Central memory CD4-positive, alpha-beta T cell (primary cell): ENCODE measurements at places on chromosomes 3 and 15.

- no peak for DNase-seq
Measured at GRCh38 chr15:75655931-75656330, 8.2 kb downstream of the SNX33 start.

DNA sequence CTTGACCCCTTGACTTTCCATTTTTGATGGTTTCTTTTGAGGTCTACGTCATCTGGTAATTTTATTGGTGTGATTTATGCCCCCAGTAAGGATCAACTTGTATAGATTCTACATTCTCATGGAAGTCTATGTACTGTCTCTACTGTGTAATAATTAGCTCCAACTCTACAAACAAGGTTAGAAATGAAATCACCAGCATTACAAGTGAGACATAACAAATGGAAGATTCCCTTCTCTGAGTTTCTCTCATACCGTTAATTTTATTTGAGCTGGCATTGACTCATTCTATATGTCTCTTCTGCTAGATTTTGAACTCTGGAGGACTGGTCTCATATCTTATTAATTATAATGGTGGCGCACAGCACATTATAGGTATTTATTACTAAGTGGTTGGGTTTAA is 138.9 kb downstream of the LPP start:
- DNase-seq = no peak

DNA sequence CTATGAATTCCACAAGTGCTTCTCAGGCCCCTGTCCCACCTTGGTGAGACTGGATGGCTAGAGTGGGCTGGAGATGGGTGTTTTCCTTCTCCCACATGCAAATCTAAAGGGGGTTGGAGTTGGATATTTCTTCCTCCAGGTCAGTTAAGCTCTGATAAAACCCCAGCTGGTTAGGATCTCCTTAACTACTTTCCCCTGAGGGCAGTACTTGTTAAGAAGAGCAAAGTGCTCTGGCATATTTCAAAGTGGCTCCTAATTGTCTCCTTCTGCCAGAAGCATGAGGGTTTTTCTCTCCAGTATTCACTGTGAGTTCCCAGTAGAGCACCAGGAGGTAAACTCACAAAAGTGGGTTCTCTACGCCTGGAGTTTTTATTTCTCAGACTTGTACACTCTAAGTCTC is 31.4 kb downstream of the COL6A6 start:
- no peak for DNase-seq

- DNase-seq = no peak
Measured at GRCh38 chr15:33163816-33164215, 30.7 kb downstream of the FMN1 start.

DNA sequence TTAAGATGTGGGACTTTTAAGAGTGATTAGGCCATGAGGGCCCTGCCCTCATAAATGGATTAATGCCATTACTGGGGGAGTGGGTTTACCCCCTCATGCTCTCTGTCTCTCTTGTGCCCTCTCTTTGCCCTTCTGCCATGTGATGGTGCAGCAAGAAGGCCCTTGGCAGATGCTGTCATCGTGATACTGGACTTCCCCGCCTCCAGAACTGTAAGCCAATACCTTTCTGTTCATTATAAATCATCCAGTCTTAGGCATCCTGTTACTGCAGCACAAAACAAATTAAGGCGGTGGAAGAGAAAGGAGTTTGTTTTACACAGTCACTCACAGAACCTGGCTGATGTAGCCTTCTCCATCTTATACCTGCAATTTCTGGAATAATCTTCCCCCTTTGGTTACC is 360.3 kb upstream of the TBL1XR1 start:
- no peak for DNase-seq
